ENCODE measurements at places on chromosomes 12 and 14.

- DNase-seq = no peak
These were observed 500.5 kb downstream of the NAV3 start for GRCh38 chr12:78331181-78331580.

GRCh38 chr12:57985685-57986084 lies 44.3 kb downstream of the ATP23 start:
- DNase-seq = no peak

- DNase-seq = no peak
These were observed 31.3 kb upstream of the NR1H4 start for GRCh38 chr12:100442403-100442802.

- peak; percentile 100 for DNase-seq
These were observed 63.0 kb upstream of the PTHLH start for GRCh38 chr12:28035500-28035899.

- DNase-seq = peak; percentile 15
These were observed 10.8 kb downstream of the PITPNM2 start for GRCh38 chr12:123139926-123140675.

- no peak for DNase-seq
These were observed 22.3 kb upstream of the PLEKHH1 start for GRCh38 chr14:67510836-67511235.

- no peak for DNase-seq
These were observed 79.1 kb downstream of the KCNK10 start for GRCh38 chr14:88243946-88244345.

DNA sequence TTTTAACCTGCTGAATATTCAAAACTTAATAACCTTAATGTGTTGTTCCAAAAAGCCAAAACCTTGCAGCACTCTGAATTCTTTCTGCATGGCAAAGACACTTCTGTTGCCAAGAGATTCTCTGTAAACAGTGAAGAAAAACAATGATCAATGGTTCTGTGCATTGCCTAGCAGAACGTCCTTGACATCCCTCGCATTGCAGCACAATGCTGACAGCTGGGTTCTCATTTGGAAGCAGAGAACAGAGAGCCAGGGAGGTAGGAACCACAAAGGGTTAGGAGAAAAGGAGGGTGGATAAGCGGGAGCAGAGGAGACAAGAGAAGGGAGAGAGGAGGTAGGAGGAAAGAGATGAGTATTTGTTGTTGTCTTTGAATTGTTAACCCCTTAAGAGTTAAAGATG lies 501.1 kb downstream of the NAV3 start:
- no peak for DNase-seq

DNA sequence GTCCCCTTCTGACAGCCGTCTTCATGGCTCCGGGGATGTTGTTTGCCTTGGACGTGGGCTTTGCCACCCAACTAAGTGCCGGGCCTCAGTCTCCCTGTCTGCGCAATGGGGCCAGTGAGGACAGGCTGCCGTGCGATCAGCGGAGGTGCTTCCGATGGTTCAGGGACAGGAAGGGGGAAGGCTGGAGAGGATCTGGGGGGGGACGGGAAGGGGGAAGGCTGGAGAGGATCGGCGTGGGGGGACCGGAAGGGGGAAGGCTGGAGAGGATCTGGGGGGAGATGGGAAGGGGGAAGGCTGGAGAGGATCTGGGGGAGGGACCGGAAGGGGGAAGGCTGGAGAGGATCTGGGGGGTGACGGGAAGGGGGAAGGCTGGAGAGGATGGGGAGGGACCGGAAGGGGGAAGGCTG lies 3.4 kb downstream of the MMP17 start:
- DNase-seq = peak; percentile 44

- DNase-seq = no peak
These were observed 243.6 kb downstream of the TMTC2 start for GRCh38 chr12:82930301-82930700.

DNA sequence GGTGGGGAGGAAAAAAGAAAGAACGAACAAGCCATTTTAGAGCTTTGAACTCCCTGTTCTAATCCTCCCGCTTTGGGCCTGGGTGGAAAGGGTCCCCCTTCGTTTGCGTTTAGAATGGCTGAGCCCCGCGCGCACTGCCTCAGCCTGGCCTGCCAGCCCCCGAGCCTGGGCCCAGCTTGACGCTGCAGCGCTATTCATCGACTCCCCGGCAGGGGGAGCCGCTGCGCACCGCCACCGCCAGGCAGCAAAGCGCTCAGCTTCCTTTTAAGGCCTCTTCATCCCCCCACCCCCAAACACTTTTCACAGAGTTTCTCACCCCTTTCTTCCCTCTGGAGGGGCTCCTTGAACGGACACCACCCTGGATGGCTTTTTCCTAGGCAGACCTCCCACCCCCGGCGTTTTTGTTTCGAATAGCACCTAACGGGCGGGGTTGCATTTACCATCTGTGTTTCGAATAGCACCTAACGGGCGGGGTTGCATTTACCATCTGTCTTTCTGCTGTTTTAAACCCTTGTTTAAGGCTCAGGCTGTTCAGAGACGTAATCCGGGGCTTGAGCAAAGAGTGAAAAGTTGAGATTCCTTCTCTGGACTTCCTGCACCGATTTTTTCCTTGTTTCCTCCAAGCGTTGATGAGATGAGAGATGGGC lies 56.4 kb upstream of the PIWIL1 start:
- no peak for DNase-seq

GRCh38 chr12:95337146-95337545 lies 119.5 kb downstream of the VEZT start:
- no peak for DNase-seq

DNA sequence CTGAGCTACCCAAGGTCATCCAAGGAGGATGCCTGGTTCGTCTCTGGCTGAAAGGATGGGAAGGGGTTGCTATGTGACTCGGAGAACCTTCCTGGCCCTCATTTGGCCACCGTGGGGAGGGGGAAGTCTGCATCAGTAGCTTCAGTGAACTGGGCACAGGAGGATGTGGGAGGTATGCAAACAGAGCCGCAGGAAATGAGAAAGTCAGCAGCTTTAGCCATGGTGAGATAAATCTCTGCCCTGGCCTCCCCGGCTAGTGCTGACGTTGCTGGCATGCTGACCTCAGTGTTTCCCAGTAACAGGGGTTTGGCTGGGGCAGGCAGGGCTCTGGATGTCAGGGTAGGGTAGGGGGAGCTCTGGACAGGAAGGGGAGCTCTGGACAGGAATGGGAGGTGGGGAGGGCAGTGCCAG lies 2.3 kb upstream of the CEBPE start:
- DNase-seq = peak; percentile 49

DNA sequence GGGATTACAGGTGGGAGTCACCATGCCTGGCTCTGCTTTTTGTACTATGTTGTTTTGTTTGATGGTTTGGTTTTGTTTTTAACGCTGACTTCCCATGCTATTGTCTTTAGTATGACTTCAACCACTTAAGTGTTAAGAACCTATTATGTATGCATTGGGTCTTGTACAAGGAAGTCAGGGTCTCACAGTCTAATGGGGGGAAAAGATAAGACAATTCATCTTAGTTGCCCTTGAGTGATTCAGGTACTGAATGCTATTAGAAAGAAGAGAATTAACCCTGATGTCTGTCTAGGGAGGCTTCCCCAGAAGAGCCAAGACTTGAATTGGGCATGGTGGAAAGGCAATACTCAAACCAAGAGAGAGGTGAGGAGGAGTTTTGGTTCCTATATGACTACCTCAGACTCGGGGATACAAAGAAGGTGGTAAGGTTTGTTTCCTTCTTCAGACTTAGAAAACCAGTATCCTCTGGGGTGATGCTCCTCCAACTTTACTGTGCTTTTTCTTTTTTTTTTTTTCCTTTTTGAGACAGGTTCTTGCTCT lies 64.6 kb downstream of the SUSD6 start:
- no peak for DNase-seq

DNA sequence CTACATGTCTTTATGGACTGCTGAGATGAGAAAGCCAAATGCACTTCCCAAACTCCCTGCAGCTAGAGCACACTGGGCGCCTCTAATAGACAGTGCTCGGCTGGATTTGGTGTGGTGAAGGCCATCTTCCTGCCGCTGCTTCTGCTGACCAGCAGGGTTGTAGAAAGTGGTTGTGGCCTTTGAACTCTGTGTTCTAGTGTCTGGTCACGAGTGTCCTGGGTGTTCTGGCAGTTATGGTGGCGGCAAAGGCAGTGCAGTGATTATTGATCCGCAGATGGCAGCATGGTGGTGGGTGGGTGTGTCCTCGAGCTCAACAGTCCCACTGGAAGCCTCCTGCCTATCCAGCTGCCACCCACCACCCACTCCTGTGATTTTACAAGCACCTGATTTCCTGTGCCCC lies 43.4 kb downstream of the SMIM41 start:
- DNase-seq = no peak

DNA sequence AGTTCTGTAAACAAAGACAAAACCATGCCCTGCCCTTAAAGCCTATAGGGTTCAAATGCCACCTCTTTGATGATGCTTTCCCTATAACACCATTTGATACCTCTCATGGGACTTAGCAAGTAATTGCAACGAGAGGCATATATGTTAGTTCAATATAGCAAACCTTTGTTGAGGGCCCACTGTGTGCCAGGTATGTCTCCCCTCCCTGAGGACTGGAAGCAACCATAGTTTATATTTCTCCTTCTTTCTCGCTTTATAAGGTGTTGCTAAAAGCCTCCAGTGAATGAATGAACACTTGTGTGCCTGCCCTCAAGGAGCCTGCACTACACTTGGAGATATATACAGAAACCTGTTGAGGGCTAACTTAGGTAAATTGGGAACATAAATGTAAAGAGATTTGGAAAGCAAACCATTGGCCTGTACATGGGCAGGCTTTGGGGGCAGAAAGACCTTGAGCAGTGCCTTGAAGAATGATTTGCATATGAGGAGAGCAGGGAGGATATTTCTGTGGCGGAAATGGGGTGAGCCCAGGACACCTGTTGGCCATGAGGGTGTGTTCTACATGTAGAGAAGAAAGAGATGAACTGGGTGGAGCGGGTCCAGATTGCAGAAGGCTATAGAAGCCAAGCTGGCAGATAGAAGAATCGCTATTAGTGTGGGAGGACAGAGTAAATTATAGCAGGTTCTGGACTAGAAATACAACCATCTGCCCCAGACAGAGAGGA lies 1.8 kb upstream of the CKAP4 start:
- DNase-seq = no peak

DNA sequence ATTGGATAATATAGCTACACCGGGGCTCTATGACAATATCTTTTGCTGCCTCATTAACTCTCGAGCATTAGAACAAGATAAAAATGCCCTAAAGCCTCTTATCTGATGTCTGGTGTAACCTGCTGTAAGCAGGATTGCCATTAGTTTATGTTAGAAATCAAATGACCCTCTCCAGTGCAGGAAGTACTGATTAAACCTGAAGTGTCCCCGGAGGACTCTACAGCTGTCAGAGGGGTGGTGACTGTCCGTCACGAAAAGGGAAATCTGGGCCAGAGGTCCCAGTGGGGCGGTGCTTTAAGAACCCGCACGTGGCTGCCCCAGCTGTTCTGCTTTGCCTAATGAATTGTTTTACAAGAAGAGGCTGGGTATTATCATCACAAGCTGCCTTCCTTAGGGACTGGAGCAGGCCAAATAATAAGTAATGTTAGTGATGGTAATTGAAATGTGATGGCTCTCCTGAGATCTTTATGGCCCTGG lies 55.7 kb downstream of the LIN52 start:
- no peak for DNase-seq

DNA sequence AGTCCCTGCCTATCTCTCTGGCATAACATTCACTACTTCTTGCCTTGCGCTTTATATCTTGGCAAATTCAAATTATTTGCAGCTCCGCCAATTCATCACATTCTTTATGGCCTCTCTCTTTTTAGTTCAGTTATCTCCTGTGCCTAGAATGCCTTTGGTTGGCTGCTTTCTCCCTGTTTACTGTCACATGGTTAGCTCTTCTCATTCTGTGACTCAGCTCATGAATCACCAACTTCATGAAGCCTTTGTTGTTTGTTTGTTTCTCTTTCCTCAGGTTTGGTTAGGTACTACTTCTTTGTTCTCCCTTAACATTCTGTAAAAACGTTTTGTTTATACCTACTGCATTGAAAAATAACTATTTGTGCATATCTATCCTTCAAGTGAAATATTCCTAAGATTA lies 376.5 kb upstream of the GARIN6 start:
- peak; percentile 75 for DNase-seq

DNA sequence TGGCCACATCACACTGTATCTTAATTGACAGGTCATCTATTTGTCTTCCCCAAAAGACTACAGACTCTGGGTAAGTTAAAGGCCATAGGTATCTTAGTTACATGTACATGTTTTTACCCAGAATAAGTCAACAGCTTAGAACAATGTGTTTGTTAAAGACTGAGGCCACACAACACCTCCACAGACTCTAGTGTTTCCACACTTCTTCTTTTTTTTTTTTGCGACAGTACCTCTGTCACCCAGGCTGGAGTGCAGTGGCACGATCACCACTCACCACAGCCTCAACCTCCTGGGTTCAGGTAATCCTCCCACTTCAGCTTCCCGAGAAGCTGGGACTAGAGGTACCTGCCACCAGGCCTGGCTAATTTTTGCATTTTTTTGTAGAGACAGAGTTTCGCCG lies 1.3 kb downstream of the GPN3 start:
- DNase-seq = no peak

- no peak for DNase-seq
These were observed 8.7 kb downstream of the TM7SF3 start for GRCh38 chr12:27005495-27005894.

GRCh38 chr12:31929027-31929526 lies 30.1 kb upstream of the RESF1 start:
- DNase-seq = no peak

Data from PC-3 (cell line).